BE2C (cell line): ENCODE measurements at places on chromosomes 13 and 19.

DNA sequence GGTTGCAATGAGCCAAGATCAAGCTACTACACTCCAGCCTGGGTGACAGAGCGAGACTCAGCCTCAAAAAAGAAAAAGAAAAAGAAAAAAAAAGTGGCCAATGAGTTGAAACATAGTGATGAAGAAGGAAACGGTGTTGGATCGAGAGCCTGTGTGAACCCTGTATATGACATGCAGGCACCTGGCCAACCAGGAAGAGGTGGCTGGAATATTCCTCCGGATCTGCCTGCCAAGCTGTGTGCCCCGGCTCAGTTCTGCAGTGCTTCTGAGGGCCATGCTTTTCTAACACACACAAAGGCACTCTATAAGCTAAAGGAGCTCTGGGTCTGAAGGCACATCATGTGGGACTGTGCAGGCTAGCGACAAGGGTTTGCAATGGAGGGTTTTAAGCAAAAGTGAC lies 3.7 kb upstream of the ZNF444 start:
- no peak for DNase-seq

- no peak for DNase-seq
Observed at GRCh38 chr19:46731584-46731983, 14.3 kb upstream of the FKRP start.

GRCh38 chr13:51935326-51936171 lies 73.8 kb downstream of the CCDC70 start:
- no peak for DNase-seq

- no peak for DNase-seq
Observed at GRCh38 chr13:21657538-21657937, 13.3 kb upstream of the FGF9 start.

DNA sequence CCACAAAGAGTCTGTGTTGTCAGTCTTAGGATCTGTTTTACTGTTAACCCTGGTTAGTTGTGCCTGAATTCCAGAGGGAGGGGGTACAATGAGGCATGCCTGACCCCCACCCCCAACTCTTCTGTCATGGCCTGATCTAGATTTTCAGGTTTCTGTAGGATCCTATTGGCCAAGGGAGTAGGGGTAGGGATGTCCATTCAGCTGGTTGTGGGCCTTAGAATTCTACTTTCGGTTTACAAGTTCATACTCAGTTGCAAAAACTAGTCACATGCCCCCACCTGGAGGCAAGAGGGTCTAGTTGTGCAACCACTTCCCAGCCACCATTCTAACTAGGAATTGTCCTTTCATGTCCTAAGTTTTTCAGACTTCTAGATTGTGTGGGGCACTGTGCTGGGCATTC lies 94.3 kb upstream of the MBNL2 start:
- no peak for DNase-seq

GRCh38 chr13:35812736-35813135 lies 318.4 kb downstream of the DCLK1 start:
- DNase-seq: no peak

DNA sequence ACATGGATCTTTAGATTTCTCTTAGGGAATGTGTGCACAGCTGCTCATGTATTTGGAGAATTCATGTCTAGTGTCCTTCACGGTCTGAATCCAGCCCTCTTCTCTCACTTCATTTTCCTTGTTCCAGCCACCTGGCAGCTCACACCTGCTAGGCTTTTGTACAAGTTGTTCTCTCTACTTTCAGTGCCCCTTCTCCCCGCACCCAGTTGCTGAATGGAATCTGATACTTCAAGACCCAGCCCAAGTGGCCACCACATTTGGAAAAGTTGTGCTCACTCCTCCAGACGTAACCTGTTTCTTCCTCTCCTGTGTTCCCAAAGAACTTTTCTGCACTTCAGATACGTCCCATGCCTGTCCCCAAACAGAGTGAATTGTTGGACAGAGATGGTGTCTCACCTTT lies 235.6 kb downstream of the SHISA2 start:
- DNase-seq: no peak

DNA sequence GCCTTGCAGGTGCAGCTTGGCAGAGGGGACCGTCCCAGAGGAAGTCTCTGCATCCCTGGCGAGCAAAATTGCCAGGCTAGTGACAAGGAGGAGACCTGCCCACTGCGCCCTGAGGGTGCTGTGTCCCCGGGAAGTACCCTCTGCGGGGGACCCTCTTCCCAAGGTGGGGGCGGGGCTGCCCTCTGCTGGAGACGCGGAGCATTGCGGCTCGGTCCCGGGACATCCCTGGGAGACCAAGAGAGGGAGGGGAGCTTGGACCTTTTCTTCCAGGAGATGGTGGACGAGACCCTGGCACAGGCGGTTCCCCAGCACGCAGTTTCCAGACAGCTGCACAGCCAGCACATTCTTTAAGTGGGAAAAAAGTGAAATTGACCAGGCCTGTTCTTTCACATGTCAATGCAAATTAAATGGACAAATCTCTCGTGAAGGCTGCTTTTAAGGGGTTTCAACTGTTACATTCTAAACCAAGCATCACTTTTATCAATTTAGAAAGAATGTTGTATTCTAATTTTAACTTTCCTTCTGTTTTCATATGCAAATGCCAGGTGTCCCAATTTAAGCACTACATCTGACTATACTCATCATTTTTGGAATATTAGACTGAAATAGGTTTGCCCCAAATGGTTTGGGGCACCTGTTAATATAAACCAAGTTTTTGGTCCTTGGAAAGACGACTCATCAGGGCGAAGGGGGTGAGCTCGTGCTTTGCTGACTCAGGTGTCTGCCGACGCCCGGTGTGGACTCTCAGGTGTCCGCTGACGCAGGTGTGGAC lies 60.7 kb downstream of the MCF2L start:
- peak; percentile 78 for DNase-seq

- peak; percentile 81 for DNase-seq
Observed at GRCh38 chr19:35135389-35135909, 590 bp upstream of the LGI4 start.

GRCh38 chr19:49431330-49431749 lies 6.2 kb downstream of the GFY start:
- DNase-seq: peak; percentile 59

- peak; percentile 17 for DNase-seq
Observed at GRCh38 chr13:101127741-101128353, 288.5 kb downstream of the NALCN start.

- no peak for DNase-seq
Observed at GRCh38 chr19:48715681-48716171, 3.8 kb downstream of the MAMSTR start.

DNA sequence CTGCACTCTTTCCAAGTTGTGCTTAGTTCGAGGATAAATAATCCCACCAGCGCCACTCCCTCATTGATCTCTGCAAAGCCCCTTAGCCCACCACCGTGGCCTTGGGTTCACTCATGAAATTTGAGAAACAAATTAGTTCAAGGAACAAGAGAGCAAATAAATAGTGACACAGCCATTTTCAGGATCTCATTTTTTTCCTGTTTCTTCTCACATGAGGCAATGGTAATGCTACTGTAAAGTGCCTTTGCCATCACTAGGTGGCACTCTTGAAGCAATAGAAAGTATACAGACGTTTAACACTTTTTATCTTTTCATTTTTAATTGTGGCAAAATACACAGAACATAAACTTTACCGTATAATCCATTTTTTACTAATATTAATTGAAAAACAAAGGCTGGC lies 76.8 kb upstream of the ZNF835 start:
- no peak for DNase-seq

DNA sequence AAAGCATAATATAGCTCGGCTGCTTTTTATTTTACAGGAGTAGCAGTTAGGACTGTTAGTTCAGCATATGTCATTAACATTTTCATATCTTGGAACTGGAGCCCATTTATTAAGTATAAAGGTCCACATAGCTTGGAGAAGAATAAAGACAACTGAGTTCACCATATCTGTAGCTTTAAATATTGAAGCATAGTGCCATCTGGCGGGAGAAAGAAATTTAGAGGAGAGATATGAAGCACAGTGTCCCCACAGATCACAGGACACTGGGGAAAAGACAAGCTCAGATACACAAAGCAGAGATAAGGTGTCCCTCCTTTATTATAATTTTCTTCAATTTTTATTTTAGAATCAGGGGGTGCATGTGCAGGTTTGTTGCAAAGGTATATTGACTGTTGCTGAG lies 104.7 kb upstream of the FREM2 start:
- peak; percentile 30 for DNase-seq

DNA sequence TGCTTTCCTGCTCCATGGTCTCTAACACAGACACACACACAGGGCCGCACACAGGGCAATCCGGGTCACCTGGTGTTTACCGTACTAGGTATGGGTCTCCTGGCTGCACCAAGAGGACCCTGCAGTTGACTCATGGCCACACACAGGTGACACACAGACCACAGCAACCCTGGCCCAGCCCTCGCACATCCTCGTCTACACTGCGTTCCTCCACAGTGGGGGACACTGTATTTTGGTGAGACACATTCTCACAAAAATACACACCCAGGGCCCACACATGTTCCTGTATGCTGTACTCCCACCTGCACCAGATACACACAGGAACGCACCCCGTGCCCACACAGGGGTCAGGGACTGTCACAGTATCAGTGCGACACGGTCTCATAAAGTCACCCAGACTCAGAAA lies 12.8 kb downstream of the PDE4A start:
- DNase-seq: no peak
